CD4-positive, alpha-beta T cell treated with Interleukin-15 for 4 hours (primary cell): ENCODE measurements at places on chromosomes 4 and X.

- no peak for DNase-seq
These were observed 23.6 kb downstream of the SH3KBP1 start for GRCh38 chrX:19863857-19864223.

DNA sequence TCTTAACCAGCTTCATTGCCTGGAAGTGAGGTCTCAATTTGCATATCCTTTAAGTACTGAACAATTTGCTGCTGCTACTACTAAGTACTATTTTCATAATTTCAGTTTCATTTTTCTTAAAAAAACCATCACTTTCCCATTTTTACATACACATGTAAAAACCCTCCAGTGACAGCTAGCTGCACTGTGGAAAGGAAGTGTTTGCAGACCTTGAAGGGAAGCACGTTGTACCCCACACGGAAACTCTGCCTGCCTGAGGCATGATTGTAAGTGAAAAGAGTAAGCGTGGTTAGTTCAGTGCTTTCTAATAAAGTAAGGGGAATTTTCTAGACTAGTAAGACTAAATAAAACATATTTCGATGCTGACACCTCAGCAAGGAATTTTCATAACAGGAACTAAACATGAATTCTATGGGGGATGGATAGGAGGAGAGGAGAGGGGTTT lies 103.6 kb downstream of the RAPGEF2 start:
- DNase-seq, result no peak

- no peak for DNase-seq
These were observed 907.8 kb downstream of the STPG2 start for GRCh38 chr4:97235521-97235920.

GRCh38 chr4:169115897-169116254 lies 105.8 kb upstream of the CBR4 start:
- DNase-seq, result no peak

DNA sequence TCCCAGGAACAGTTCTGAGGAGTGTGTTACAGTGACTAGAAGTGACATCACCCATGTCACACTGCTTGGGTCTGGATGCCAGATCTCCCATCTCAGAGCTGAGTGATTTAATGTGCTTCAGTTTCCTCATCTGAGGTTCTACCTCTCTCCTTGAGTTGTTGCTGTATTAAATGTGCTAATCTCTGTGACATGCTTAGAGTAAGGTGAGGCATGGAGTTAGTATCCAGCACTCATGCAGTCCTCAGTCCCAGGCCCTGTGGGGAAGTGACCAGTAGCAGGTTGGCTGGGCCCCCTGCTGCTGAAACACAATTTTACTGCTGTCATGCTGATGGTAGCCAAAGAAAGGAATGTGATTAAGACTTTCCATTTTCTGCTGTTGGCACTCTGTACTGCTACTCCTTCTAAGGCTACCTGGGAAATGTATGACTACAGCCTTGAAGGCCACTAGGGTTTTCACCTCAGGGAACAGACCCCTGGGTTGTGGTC lies 639.6 kb downstream of the MID1IP1 start:
- no peak for DNase-seq

GRCh38 chrX:108359806-108360602 lies 78.2 kb downstream of the COL4A6 start:
- no peak for DNase-seq
